ENCODE measurements at places on chromosomes 2 and 18. TPM values are rescaled to one million over a fixed set of nuclear protein-coding genes. Genes with fewer than 3 reads are reported as not detected.

ALKAL2 gene
- 4.9 TPM for total RNA-seq

BMPR2 gene
- 37.8 TPM for total RNA-seq

CHRNG gene
- not detected for total RNA-seq

ITGB6 gene
- total RNA-seq: 13.8 TPM

PDE6D gene
- total RNA-seq: 22.1 TPM

ANKRD44 gene
- 34.4 TPM for total RNA-seq

GPR75 gene
- total RNA-seq: 4.5 TPM

PASK gene
- 19.7 TPM for total RNA-seq

MALL gene
- 49.0 TPM for total RNA-seq

Data from suprapubic skin (tissue), 4 donors.